Inflammatory macrophage treated with lipopolysaccharide for 1 hour (primary cell): ENCODE measurements at places on chromosomes 16 and 17.

GRCh38 chr16:54253118-54253517 is 33.5 kb downstream of the IRX3 start:
- no peak for DNase-seq

DNA sequence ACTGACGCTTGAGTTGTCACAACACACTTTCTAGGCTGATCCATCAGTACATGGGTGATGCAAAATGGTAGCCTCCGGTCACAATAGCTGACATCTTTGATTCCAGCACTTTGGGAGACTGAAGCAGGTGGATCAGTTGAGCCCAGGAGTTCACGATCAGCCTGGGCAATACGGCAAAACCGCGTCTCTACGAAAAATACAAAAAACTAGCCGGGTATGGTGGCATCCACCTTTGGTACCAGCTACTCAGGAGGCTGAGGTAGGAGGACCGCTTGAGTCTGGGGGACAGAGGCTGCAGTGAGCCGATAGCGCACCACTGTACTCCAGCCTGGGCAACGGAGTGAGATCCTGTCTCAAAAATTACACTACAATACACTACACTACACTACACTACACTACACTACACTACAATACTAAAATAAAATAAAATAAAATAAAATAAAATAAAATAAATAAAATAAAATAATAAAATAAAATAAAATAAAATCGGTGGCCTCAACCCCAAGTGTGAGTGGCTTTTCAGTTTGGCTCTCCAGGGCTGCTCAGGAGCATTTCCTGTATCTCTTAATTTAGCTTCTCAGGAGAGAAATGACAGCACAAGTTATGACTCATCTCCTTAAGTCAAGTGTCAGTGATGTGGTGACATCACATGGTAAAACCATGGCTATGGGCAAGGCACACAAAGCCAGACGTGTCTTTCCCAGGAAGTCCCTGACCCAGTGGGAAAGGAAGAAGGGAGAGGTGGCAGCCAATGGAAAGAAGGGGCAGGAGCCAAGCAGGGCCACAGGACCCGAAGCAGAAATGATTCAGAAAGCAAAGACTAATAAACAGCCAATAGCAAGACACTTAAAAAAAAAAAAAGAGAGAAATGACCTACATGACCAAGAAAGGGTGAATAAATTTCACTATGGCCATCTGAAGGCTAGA is 75.3 kb upstream of the TBC1D3K start:
- DNase-seq = peak; percentile 99

DNA sequence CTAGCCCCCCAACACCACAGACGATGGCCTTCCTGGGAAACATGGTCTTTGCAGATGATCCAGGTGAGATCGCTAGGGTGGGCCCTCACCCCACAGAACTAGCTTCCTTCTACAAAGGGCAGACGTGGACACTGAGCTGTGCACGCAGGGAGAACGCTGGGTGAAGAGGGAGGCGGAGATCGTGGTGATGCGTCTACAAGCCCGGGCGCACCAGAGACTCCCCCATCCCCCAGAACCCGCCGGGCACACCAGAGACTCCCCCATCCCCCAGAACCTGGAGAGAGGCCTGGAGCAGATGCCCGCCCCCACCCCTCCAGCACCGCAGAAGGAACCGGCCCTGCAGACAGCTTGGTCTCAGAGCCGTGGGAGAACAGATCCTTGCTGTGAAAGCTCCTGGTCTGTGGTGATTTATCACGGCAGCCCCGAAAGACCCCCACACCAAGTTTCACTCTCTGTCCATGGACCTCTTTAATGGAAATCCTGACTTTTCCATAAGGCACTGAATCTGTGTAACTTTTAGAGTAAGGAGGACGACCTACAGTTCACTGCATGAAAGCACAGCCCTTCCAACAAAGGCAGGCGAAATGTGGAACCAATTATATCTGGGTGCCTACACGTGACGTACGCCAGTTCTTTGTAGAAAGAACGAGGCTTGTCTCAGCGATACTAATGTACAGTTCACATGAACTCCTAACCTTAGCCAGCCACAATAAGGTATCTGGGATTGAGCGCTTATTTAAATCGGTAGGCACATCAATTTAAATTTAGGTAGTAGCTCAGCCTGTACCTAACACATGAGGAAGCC is 88.5 kb downstream of the ANKRD11 start:
- no peak for DNase-seq

- DNase-seq = peak; percentile 31
These were observed 35.1 kb downstream of the MFSD11 start for GRCh38 chr17:76772842-76773525.

DNA sequence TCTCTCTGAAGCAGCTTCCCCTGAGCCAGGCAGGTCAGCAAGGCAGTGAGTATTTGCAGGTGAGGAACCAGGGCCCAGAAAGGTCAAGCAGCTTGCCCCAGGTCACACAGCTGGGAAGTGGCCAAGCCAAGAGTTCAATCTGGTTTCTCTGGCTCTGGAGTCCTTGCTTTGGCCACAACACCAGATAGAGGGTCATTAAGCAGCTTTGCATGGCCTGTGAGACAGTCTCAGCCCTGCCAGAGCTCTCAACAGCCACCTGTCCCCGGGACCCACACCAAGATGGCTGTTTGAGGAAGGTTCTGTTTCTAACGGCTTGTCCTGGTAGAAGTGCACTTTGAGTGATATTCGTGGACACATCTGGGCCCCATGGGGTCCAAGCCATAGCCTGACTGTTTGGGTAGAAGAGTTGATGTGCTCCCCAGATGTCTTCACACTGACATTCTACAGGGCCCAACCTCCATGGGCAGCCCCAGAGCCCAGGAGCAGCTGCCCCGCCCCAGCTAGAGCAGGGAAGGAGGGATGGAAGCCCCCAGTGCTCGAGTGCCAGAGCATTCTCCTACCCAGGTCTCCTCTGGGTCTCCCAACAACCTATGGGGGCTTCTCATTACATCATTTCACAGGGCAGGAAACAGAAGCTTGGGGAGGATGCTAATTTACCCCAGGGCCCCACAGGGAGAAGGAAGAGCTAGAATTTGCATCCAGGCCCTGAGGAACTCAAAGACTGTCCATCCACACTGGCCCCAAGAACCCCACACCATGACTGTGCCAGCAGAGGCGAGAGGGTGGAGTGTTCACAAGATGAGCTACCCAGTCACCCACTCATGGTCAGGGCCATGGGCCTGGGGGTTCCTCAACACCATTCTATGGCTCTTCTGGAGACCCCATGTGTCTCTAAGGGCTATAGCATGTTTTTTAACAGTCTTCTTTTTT is 107.3 kb upstream of the CDH5 start:
- DNase-seq = no peak

- DNase-seq = no peak
These were observed 6.7 kb upstream of the PHKG2 start for GRCh38 chr16:30741461-30741914.

GRCh38 chr17:20266806-20267458 is 200.4 kb downstream of the LGALS9B start:
- DNase-seq = no peak

DNA sequence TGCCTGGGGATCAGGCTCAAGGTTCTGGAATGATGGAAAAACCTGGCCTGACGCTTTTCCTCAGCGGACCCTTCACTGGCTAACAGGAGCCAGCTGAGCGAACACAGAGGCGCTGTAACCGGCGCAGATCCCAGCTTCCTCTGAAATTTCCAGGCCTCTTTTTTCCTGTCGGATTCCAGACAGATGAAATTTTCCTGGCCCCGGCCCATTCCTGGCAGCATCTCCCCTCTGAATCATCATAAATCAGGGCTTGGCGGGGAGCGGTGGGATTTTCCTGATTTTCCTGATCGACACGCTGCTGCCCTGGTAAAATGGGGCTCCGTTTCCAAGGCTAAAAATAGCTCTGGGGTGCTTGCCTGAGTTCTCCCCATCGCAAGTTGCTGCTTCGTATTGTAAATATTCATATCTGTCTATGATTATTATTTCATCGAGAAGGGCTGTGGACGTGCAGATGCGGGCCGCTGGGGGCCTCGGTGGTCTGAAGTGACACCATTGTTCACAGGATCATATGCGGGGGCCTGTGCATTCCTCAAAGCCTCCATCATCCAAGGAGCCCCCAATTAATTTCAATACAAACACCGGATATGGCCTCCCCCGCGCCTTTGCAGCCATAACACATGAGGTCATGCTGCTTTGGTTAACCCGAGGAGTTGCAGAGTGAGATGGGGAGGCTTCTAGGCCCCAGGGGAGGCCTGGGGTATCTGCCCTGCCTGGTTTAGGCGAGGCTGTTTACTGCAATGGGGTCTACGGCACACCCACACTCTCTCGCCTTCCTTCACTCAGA is 45.8 kb upstream of the ETV4 start:
- DNase-seq = no peak

DNA sequence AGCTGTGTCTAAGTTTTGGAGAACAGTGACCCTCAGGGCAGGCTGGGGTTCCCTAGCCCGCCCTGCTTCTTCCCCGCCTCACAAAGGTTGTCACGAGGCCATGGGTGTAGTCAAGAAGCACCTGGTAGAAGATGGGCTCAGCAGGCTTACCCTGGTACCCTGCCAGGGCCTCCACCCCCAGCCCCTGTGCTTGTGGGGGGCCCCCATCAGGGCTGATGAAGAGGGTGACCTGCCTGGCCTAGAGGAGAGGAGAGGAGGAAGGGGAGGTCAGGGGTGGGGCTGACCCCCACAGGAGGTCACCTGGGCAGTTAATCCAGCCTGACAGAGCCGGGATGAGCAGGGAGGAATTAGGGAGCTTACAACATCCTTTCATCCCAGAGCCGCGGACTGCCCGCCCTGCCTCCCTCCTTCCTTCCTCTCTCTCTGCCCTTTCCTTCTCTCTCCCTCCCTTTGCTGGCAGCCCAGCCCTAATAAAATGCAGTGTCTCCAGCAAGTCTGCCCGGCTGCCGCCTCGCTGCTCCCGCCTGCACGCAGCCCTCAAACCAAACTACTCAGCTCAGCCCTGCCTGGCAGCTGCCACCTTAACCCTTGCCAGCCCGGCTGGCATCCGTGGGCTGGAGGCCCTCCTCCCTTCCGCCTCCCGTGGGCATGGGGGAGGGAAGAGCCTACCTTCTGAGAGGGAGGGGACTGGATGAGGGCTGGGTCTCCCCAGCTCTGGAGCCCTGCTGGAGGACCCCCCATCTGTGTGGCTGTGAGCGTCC is 7.2 kb downstream of the DLX3 start:
- no peak for DNase-seq

DNA sequence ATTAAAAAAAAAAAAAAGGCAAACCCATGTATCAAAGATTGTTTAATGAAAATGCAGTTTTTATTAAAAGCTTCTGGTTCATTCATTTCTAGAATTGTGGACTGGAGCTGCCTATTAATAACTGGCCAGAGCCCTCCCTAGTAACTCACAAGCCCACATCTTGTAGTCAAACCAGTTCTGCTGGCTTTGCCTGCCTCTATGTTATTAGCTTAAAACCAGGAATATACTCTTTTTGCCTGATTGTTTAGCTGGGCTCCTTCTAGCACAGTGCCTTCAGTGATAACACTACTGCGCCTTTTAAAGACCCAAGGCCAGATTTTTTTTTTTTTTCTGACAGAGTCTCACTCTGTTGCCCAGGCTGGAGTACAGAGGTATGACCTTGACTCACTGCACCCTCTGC is 26.0 kb downstream of the TAC4 start:
- DNase-seq = no peak

DNA sequence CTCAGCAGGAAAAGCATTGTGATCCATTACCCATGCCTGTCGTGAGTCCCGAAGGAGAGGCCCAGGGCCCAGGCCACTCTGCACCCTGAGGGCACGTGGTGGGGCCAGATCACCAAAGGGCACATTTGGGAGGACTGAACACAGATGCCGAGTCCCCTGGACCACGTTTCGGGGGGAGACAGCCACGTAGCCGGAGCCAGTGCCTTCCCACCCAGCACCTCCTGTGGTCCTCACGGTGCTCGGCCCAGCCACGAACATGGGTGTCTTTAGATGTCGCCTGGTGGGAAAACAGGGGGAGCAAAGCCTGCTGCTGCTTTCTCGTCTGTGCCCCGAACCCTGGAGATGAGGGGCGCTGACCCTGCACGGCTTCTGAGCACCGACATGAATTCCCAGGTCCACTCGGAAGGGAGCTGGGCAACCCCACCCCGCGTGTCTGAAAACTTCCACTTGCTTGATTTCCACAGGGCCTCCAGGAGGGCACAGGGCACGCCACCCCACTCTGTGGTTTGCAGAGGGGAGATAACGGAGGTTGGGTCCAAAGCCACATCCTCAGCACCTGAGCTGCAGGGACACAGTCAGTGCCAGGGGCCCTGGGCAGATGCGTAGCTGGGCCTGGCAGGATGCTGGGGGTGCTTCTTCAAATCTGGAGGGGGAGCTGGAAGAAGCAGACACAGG is 14.4 kb downstream of the CBFA2T3 start:
- DNase-seq = no peak
